GM23248 (cell line): ENCODE measurements at places on chromosomes 16 and 17. TPM values are rescaled to one million over a fixed set of nuclear protein-coding genes. Genes with fewer than 3 reads are reported as not detected.

Gene CDK3
- 0.43 and 1.5 TPM in 2 replicates for total RNA-seq

Gene RRAD
- 0.22 and 1.1 TPM in 2 replicates for total RNA-seq

Gene CRISPLD2
- total RNA-seq: 36.2 and 36.3 TPM in 2 replicates

Gene G6PC1
- total RNA-seq: not detected in 2 replicates

Gene NRN1L
- total RNA-seq: not detected in 2 replicates

DNA sequence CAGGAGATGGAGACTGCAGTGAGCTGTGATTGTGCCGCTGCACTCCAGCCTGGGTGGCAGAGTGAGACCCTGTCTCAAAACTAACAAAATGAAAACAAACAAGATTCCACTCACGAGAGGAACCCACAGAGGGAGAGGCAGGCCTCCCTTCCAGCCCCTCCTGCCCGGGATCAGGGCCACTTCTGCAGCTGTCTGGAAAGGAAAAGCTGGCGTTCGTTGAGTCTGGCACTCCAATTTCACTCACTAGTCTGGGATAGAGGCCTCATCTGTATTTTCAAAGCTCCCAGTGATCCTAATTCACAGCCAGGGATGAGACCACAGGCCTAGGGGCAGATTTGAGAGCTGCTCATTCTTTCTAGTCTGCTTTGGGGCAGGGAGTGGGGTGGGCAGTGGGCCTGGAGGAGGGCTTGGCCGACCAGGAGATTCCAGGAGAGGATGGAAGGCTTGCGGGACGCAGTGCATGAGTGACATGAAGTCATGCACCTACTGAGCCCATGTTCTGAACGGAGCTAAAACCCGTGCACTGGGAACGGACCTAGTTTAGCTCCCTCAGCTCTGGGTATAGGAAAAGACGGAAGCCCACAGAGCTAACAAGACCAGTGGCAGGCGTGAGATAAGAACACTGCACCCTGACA lies 54.0 kb downstream of the COTL1 start:
- H3K36me3 ChIP-seq: peaks cover 13% of the 10 kb centered on the region; the same call in 1 of the 2 replicates
- H3K27ac ChIP-seq: no peak overlapping the region
- DNase-seq: no peak

DNA sequence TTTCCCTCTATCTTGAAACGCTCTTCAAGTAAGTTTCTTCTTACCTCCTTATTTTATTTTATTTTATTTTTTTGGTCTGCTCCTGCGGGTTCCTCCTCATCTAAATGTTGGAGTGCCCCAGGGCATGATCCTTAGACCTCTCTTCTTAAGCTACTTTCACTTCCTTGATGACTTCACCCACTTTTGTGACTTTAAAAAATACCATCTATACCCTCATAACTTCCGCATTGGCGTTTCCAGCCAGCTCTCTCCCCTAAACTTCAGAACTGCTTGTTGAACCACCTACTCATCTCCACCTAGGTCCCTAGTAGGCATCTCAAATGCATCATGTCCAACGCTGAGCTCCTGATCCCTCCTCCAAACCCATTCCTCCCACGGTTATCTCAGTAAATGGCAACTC lies 51.4 kb upstream of the NFAT5 start:
- H3K4me1 ChIP-seq: peaks cover 26% of the 10 kb centered on the region
- DNase-seq: no peak
- no peaks in the 10 kb centered on the region for H3K27me3 ChIP-seq
- H3K4me3 ChIP-seq: no peak overlapping the region
- no peaks in the 10 kb centered on the region for H3K36me3 ChIP-seq

DNA sequence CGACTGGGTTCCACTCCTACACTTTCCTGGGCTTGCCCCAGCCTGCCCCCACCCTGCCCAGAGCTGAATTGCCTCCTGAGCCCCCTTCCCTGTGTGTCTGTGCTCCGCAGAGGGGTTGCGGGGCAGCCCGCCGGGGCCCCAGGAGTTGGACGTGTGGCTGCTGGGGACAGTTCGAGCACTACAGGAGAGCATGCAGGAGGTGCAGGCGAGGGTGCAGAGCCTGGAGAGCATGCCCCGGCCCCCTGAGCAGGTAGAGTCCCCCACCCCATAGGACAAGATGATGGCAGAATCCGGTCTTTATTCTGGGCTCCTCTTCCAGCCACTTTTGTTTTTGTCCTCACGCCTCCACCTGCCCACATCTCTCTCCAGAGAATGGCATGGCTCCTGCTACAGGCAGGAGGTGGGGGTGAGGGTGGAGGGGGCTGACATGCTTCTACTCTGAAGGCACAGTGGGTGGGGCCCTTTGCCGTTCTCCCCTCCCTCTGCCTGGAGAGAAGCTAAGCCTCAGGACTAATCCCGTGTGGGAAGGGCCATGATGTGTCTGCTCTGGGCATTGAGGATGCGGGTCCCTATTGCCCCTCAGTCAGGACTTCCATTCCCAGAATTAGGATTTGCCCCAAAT lies 3.5 kb downstream of the ACBD4 start:
- no peaks in the 10 kb centered on the region for H3K27me3 ChIP-seq
- DNase-seq: no peak
- no peak overlapping the region for H3K4me3 ChIP-seq
- no peak overlapping the region for H3K27ac ChIP-seq
- no peaks in the 10 kb centered on the region for H3K36me3 ChIP-seq

DNA sequence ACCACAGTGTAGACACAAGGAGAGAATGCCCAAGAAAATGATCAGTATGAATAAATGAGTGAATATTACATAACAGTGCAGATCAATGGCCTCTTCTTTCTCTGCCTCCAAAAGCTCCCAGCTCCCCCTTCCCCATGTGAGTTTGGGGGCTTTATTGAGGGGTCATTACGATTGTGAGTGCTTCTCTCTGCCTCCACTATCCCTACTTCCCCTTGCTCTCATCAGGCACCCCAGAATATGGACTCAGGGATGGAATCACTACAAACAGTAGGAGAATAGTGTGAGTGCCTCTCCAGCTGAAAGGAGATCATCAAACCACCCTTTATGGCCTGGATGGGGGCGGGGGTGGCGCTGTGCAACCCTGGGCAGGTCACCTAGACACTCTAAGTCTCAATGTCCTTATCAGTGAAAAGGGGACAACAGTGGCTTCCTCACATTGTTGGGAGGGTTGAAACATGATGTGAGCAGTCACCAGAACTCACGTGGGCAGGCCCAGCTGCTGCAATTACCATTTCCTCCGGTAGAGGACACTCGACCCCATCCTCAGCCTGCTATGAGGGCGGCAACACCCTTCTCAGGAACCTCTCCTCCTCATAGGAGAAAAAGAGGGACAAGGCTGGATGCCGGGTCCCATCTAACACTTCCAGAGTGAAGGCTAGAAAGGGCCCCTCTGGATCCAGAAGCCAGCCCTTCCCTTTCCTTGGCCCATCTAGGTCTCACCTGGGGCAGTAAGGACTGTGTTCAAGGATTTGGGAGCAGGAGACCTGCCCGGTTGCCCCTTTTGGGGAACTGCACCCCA lies 2.1 kb upstream of the EPOP start:
- no peak overlapping the region for H3K4me3 ChIP-seq
- 0 out of 2 replicates have a peak, but pooled peaks cover 3% of the 10 kb centered on the region for H3K4me1 ChIP-seq
- no peaks in the 10 kb centered on the region for H3K36me3 ChIP-seq
- H3K27ac ChIP-seq: no peak overlapping the region
- H3K27me3 ChIP-seq: no peaks in the 10 kb centered on the region

GRCh38 chr16:822174-822908 lies 21.8 kb upstream of the GNG13 start:
- H3K4me3 ChIP-seq: no peak overlapping the region
- H3K4me1 ChIP-seq: no peaks in the 10 kb centered on the region
- H3K27me3 ChIP-seq: peaks cover 26% of the 10 kb centered on the region
- H3K27ac ChIP-seq: no peak overlapping the region
- no peaks in the 10 kb centered on the region for H3K36me3 ChIP-seq
- no peak for DNase-seq

DNA sequence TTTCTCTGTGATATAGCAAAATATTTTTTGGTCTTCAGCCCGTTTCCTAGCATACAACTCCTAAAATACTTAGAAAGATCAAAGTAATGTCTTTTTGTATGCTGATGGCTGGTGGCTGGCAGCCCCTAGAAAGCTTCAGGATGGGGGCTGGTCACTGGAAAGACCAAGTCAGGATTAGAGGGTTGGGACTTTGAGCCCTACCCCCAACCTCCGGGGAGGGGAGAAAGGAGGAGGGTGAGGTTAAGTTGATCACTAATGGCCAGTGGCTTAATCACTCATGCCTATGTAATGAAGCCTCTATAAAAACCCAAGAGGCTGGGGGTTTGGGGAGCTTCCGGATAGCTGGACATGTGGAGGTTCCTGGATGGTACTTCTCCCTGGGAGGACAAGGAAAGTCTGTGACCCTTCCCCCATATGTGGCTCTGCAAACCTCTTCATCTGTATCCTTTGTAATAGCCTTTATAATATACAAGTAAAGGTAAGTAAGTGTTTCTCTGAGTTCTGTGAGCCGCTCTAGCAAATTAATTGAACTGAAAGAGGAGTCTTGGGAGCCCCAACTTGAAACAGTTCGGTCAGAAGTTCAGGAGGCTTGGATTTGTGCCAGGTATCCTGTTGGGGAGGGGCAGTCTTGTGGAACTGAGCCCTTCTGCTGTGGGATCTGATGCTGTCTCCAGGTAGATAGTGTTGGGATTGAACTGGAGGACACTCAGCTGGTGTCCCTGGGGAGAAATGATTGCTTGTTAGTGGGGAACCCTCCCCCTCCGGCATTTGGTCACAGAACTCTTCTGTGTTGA lies 3.5 kb downstream of the SLC7A6 start:
- no peaks in the 10 kb centered on the region for H3K27me3 ChIP-seq
- no peak for DNase-seq
- 0 out of 2 replicates have a peak, but pooled peaks cover 11% of the 10 kb centered on the region for H3K36me3 ChIP-seq
- H3K4me1 ChIP-seq: peaks cover 38% of the 10 kb centered on the region
- no peak overlapping the region for H3K4me3 ChIP-seq

- peaks cover 6% of the 10 kb centered on the region for H3K36me3 ChIP-seq
- H3K4me3 ChIP-seq: no peak overlapping the region
- no peak for DNase-seq
- H3K27ac ChIP-seq: no peak overlapping the region
Measured at GRCh38 chr17:64477849-64478248, 19.0 kb downstream of the POLG2 start.
